ENCODE measurements at places on chromosomes 16 and 17.

DNA sequence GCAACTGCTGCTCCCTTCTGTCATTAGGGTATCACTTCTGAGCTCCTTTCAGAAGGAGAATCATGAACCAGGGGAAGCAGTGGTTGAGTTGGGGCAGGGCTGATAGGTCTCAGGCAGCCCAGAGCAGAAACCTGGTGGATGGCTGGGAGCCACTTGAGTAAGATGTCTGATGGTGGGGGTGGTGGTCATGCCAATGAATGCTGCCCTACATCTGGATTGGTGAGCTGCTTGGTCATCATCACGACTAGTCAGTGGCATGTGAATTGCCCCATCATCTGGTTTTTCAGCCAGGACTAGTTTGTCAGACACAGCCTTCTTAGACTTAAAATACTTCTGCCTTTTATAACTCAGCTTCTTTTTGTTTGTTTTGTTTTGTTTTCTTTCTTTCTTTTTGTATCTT lies 2.6 kb downstream of the GID4 start:
- DNase-seq = no peak

DNA sequence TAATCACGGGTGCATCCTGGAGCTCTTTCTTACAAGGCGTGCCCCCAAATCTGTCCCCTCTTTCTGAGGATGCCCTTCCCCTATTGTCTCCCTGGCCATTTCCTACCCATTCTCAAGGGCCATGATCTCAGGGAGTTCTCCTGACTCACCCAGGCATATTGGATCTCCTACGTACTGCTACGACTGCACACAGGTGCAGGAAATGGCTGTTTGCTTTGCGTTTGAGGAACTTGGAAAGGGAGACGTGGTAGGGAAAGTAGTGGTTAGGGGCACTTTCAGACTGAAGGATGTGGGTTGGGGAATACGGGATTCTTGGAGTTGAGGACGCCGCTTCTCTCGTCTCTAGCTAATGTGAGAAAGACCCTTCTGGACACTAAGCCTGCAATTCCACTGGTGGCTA lies 18.7 kb upstream of the MEOX1 start:
- no peak for DNase-seq

DNA sequence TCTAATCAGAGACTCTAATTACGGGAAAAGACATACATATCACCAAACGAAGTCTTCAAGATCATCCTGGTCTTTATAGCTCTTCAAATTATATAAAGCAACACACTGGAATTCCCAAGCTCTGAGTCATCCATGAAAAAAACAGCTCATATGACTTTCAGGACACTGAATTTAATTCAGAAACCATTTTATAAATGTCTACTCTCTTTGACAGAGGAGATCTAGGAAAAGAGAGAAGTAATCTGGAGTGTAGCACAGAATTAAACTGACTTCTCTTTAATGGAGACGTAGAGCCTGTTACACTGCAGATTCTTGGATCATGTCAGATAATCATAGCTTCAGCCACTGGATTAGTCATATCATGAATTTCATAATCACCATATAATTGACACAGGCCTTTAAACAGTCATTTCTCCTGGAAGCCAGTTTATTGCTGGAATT lies 86.8 kb upstream of the WSB1 start:
- no peak for DNase-seq

DNA sequence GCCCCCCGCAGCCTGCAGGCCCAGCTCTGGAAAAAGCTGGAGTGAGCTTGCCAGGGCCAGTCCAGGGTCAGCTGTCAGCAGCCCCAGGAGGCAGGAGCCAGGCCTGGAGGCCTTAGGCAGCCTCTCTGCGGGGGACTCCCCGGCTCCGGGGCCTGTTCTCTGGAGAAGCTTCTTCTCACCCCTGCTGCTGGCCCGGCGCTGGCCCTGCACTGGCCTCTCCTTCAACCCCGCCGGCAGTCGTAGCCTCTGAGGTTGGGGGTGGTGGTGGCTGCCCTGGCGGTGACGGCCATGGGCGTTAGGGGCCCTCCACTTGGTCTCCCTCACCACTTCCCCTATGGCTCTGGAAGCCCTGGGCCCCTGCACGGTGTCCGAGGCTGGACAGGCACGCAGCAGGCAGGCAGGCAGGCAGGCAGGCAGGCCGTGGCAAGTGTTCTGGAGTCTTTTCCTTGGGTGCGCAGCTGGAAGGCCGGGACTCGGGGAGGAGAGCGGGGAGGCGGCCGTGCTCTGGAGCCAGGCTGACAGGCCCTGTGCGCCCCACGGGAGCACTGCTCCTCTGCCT lies 2.1 kb downstream of the FOXF1 start:
- no peak for DNase-seq

DNA sequence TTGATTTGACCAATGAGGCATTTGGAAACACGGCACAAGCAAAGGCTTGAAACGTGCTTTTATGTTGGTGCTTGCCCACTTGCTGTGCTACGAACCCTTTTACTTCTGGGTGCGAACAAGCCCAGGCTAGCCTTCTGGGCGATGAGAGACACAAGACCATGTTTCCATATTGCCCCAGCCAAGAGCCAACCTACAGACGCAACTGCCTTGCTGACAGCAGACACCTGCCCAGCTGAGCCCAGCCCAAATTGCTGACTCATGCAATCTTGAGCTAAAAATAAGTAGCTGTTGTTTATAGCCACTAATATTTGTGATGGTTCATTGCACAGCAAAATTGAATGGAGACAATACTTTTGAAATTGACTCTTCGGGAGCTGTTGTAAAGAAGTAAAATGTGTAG lies 464.5 kb downstream of the WWOX start:
- DNase-seq = no peak

DNA sequence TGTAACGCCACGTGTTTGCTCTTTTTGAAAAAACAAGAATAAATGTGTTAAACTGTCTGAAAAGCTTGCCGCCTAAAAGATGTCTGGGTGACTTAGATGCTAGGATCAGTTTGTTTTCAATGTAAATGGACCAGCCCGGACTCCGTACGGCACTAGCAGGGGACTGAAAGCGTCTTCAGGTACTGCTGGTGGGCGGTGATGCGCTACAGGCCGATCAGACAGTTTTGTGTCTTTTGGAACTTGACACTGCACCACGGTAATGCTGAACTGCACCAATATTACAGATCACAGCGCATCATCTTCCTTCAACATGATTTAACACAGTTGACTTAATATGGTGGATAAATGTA lies 727 bp upstream of the MBTPS1 start:
- DNase-seq = no peak

DNA sequence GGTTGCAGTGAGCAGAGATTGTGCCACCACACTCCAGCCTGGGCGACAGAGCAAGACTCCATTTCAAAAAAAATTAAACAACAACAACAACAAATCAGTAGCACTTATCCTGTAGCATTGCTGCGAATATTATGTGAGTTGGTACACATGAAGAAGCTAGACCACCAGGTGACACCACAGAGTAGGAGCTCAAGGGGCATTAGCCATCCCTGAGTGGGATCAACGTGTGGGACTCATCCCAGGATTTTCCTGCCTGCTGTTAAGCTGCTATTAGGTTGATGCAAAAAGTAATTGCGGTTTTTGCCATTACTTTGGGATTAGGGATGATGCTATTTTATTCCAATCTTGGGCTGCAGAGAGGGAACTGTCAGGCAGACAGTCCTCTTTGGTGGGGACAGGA lies 47.2 kb downstream of the OTOA start:
- DNase-seq = no peak

Measured in cortex of kidney (tissue), 1 donor.